ENCODE measurements at places on chromosomes 1 and 21. TPM values are rescaled to one million over a fixed set of nuclear protein-coding genes. Genes with fewer than 3 reads are reported as not detected.
A peak's percentile ranks its signal among the peaks of the same experiment; 100 is the strongest.

DNA sequence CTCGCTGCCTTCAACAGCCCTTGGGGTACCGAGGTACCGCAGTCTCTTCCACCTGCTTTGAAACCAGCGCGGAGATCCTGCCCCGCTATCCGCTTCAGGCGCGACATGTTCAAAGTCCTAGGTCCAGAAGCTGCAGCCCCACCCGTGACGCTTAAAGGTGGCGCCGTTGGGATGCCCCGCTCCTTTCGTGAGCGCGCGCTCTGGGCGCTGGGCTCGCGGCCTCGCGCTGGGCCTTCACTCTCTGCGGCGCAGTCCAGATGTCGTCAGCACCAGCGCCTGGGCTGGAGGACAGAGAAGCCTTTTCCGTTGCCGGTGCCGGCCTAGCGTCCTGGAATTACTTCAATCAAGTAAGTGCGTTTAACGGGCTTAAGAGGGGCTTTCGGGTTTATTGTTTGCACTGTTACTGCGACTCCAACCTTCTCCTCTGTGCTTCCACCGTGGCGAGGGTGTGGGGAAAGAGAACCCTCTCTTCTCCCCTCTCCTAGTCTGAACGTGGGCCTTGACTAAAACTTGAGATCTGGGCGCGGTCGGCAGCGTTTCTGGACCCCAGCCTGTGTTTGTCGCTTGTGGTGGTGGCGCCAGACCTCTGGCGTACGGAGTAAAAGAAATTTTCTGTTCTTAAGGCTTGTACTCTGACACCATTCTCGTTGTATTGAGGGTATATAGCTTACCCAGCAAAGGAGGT, at the start of gene LRRC40:
TSS of gene LRRC40 (minus strand) at position 146 of the 685 bp plus-strand sequence. CDS start at position 107, 39 bp downstream.
- H3K4me1 ChIP-seq, result peaks cover 76% of the 10 kb centered on the region
- peaks cover 6% of the 10 kb centered on the region for H3K36me3 ChIP-seq
- H3K27me3 ChIP-seq, result no peaks in the 10 kb centered on the region
- DNase-seq, result peak; percentile 97

DNA sequence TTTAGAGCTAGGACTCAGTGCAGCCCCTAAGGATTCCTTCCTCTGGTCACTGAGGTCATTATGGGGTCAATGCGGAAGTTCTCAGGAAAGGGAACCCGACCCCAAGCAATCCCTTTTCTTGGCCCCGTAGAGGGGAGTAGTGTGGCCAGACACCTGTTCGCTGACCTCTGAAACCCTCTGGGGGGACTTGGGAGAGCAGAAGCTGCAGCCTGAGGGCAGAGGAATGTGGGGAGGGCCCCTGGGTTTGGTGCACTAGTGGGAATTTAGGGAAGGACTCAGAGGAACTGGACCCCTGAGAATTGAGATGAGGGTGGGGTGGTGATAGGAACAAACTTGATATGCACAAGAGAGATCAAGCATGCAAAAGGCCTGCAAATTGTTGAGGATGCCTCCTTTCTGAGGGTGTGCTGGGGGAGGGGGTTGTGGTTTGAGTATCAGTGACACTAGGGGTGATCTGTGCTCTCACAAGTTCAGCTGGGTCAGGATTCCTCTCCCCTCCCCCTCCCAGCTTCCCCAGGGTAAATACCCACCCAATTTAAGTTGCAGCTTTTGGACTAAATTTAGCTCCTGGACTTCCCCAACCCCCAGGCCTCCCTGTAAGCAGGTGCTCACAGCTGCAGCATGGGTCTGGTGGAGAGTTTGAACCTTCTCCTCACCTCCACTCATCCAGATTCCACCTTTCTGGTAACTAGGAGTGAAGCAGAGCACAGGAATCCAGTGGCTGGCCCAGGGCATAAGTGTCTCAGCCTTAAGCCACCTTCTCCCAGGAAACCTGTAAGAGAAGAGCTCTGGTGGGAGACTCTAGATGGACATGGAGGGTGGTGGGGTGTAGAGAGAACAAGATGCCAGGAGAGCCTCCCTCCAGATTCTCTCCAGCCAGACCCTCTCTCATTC, 13.5 kb downstream of the ADAMTSL4 start:
- DNase-seq, result no peak
- H3K27me3 ChIP-seq, result no peaks in the 10 kb centered on the region
- peaks cover 88% of the 10 kb centered on the region for H3K4me1 ChIP-seq

DNA sequence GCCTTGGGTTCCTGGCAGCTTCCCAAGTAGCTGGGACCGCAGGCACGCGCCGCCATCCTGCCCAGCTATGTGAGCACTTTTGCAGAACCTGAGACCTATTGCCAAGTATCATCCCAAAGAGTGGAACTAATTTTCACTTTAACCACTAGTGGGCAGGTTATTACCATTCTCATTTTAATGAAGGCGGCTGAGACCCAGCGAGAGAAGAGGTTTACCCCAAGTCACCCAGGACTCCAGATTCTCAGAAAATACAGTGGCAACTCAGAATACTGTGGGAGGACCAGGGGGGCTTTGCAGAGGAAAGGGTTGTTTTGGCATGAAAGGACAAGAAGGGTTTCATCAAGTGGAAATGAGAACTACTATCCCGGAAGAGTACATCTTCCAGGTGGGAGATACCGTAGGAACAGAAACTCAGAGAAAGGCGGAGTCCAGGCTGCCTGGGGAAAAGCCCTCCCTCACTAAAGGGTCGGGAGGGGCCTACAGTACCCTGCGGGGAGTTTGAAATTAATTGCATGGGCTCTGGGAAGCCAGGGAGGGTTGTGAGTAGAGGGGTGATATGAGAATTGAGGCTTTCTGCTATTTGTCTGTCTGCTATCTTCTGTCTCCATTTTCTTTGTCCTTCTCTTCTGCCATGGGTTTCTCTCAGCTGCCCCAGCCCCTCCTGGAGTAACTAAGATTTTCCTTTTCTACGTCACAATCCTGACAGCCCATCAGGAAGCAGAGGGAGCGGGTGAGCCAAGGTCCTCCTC, 7.2 kb upstream of the SEMA4A start:
- H3K4me1 ChIP-seq, result peaks cover 24% of the 10 kb centered on the region
- no peak overlapping the region for H3K27ac ChIP-seq
- H3K36me3 ChIP-seq, result no peaks in the 10 kb centered on the region
- DNase-seq, result peak; percentile 71
- H3K27me3 ChIP-seq, result peaks cover 18% of the 10 kb centered on the region

SLC50A1 gene
- 8.2 TPM for total RNA-seq

DNA sequence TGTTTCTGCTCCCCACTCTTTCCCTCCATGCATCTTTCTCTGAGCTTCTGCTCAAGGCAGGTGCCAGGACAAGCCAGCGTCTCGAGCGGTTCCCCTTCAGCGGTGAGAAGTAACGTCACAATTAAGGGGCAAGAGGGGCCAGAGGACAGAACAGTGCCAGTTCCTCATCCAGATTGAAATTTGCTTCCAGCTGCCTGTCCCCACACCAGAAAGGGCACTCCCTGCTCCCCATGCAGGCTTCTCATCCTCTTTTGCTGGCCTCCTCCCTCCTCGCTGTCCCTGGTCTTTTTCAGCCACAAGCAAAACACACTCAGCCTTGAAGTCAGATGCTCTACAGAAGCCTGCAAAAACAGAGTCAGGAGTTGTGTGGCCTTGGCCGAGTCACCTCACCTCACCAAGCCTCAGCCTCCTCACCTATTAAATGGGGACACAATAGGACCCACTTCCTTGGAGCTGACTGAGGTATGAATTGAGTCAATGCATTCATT, 35.0 kb upstream of the ECE1 start:
- H3K36me3 ChIP-seq, result no peaks in the 10 kb centered on the region
- peaks cover 82% of the 10 kb centered on the region for H3K4me1 ChIP-seq
- no peaks in the 10 kb centered on the region for H3K27me3 ChIP-seq
- no peak for DNase-seq
- peak overlapping the region; percentile 89 for H3K27ac ChIP-seq
- peak overlapping the region; percentile 32 for H3K4me3 ChIP-seq

CNIH3 gene
- 1.1 TPM for total RNA-seq

DNA sequence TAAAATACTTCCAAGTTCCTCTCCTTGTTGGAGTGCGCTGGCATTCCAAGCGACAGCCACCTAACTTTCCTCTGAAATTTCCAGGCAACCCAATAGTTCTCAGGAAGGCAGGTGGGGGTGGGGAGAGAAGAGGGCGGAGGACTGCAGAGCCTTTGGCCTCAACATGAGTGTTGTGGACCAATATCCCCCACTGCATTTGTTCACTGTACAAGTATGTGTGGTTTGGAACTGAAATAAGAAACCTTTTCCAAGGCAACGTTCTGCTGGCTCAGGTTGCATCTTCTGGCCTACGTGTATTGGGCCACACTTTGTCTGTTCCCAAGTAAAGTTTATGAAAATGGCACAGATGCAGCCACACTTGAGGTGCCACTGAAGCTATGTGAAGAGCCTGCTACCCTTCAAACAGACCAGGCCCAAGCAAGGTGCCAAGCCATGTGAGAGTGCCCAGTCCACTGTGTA, 153.4 kb downstream of the DHRS3 start:
- no peaks in the 10 kb centered on the region for H3K27me3 ChIP-seq
- peak overlapping the region; percentile 79 for H3K27ac ChIP-seq
- no peak overlapping the region for H3K4me3 ChIP-seq
- peaks cover 64% of the 10 kb centered on the region for H3K4me1 ChIP-seq
- no peak for DNase-seq

LCE1B gene
- not detected for total RNA-seq

- DNase-seq, result no peak
- no peak overlapping the region for H3K27ac ChIP-seq
- H3K36me3 ChIP-seq, result no peaks in the 10 kb centered on the region
- H3K4me1 ChIP-seq, result no peaks in the 10 kb centered on the region
- H3K27me3 ChIP-seq, result no peaks in the 10 kb centered on the region
These were observed 88.3 kb downstream of the AK5 start for GRCh38 chr1:77370161-77370560.

SLC39A1 gene
- 39.8 TPM for total RNA-seq

FAM163A gene
- total RNA-seq, result 0.16 TPM

ARHGEF10L gene
- total RNA-seq, result 59.1 TPM

All from left ventricle myocardium inferior (tissue), 1 donor.